Mesenteric fat pad (tissue), 1 donor: ENCODE measurements at places on chromosomes 5 and 9.

GRCh38 chr9:90526386-90526785, 116.2 kb downstream of the DIRAS2 start:
- no peak for DNase-seq

DNA sequence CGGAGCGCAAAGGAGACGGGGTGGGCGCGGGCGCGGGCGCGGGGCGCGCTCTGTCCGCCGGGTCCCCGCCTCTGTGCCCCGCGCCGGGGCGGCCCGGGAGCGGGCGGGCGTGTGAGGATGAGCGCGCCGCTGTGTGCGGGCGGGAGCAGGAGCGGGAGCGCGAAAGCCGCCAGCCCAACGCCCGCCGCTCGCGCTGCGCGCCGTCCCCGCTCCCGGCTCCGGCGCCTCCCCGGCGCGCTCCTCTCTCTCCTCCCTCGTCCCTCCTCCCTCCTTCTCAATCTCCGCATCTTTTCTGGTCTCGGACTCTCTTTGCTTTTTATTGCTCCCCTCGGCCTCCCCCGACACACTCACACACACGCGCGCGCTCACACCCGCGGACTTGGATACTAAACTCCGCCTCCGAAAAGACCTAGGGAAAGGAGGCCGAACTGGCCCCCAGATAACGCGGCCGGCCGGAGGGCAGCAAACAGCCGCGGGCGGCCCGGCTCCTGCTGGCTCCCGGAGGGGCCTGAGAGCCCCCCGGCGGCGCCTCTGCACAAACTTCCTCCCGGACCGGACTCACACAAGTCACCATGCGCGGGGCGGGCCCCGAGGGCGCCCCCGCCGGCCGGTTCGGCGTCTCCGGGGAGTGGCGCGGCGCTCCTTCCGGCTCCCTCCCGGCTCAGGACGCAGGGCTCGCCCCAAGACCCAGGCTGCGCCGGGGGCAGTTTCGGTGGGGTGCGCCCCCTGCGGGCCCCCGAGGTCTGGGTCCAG, at the start of gene FIBCD1:
Gene FIBCD1, minus strand, starts transcription at position 596 of the 753 bp plus-strand sequence. CDS start 640 bp downstream, outside the sequence.
- DNase-seq = no peak

- no peak for DNase-seq
Measured at GRCh38 chr5:33340195-33340594, 100.6 kb upstream of the TARS1 start.

GRCh38 chr5:9888501-9888901, 258.4 kb upstream of the TAS2R1 start:
- DNase-seq = no peak

- no peak for DNase-seq
Measured at GRCh38 chr9:129469188-129469987, 151.5 kb downstream of the C9orf50 start.

DNA sequence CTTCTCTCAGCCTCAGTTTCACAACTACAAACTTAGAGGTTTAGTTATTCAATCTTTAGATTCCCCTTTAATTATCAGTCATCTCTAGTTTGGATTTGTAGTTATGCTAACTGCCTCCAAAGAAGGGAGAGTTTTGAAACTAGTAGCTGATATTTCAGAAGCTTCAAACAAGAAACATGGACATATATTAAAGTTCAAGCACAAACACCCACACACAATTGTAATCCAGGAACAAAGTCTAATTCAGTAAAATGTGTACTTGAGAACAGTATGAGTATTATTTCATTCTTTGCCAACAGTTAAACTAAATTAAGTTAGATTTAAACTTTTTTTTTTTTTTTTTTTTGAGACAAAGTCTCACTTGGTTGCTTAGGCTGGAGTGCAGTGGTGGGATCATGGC, 71.2 kb upstream of the ABCA1 start:
- DNase-seq = no peak

DNA sequence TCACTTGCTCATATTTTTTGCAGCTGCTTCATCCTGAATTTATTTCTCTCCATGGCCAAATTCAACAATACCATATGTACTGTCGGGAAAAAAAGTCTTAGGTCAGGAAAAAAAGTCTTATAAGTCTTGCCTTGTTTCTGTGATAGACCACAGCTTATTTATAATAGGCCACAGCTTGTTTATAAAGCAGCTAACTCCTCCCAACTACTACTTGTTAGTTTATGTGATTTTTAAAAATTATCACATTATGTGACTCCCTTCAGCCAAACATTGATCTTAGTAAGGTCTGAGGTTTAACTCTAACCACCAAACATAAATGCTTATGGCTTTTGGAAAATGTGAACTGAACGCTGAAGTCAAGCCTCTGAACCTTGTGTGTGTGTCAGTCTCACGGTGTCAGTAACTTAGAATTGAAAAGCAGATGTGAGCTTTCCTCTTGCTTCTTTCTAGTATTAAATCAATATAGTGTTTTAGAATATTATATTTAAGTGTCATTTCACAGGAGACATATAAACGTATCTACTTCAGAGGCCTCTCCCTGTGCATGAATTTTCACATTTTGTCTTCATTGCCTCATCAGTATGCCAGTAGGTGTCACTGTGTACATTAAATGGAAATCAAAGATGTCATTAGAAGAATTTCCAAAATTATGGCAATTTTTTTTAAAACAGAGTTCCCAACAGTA, 51.3 kb downstream of the SNX24 start:
- no peak for DNase-seq

DNA sequence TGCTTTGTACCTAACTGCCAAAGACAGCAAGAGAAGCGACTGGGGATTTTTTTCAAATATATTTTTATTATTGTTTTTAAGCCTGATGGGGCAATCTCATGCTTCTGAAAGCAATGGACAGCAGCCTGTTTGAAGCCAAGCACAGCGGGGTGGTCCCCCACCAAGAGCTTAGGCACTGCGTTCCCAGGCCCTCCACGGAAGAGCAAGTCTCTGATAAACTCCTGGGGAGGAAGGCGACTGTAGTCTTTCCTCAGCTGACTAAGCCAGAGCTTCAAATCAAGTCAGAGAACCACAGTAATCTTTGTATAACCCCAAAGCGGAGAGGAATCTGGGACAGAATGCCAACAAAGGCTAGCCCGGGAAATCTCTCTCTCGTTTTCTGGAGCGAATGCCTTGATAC, 54.4 kb downstream of the ARSB start:
- DNase-seq = no peak

GRCh38 chr9:136558373-136558772, 12.5 kb upstream of the NOTCH1 start:
- DNase-seq = no peak
